Central memory CD8-positive, alpha-beta T cell (primary cell): ENCODE measurements at places on chromosomes 7 and 10.

DNA sequence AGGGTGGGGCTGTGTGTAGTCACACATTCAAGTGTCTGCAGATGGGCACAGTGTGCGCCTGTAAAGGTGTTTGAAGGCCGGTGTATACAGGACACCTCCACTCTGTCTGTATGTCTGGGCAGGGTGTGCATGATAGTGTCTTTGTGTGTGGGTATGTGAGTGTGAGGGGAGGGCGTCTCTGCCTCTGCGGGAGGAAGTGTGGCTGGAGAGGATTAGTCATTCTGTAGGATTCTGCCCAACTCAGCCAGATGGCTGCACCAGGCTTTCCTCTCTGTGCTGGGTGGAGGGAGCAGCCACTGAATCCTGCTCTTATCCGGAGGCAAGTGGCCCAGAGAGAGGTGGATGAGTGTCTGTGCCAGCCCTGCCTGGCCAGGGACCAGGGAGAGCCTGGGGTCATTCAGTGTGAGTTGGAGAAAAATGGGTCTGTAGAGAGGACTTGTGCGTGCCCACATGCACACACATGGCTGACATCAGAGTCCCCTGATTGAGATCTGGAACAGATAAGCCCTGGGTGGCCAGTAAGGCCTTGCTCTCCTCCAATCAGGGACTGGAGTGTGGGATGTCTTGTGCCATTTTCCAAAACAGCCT lies 1.7 kb downstream of the SFXN3 start:
- DNase-seq: no peak

GRCh38 chr10:77529050-77529576 lies 108.5 kb downstream of the KCNMA1 start:
- no peak for DNase-seq

GRCh38 chr10:51066231-51066630 lies 8.1 kb upstream of the PRKG1 start:
- DNase-seq: no peak

- no peak for DNase-seq
Observed at GRCh38 chr10:116460219-116460618, 32.6 kb downstream of the PNLIPRP3 start.

DNA sequence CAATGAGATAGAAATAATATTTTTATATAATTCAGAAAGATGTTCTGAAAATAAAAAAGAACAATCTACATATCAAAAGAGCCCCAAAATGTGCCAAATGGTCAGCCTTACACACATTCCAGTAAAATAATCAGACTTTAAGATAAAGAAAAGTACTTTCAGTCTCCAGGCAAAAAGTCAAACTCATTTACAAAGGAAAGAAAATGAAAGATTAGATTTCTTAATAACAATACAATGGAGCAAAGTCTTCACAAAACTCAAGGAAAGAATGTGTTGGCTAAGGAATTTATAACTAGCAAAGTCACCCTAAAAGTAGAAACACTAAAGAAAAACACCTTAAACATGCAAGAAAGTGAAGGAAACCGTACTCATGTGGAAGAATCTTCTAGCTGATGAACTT lies 16.6 kb downstream of the RTKN2 start:
- DNase-seq: no peak

DNA sequence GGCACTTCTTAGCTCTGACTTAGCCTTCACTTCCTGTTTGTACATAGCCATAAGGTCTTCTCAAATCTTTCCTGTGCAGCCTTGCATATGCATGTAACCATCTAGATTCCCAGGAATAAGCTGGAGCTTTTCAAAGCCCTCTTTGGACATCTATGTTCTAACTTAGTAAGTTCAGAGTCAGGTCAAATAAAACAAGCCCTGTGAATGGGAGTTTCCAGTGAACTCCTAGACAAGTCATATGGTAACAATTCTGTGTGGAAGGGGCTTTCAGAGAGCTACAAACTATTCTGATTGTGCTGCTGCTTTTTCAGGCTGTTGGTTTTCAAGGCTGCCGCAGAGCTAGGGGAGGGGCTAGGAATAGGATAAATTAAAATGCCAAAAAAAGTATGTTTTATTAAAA lies 208.4 kb upstream of the AKR1E2 start:
- no peak for DNase-seq
